ENCODE measurements at places on chromosomes 3 and 15.

DNA sequence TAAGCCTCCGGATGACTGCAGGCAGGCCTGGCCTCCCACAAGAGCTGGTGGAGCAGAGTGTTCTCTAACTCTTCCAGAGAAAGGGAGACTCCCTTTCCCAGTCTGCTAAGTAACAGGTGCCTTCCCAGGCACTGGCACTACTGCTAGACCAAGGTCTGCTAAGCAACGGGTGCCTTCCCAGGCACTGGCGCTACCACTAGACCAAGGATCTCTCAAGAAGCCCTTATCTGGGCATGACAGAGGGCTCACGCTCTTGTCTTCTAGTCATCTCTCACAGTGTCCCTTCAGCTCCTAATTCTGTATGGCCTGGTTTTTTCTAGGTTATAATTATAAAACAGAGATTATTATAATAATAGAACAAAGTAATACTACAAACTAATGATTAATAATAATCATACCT, 27.8 kb downstream of the MYL3 start:
- DNase-seq: no peak

DNA sequence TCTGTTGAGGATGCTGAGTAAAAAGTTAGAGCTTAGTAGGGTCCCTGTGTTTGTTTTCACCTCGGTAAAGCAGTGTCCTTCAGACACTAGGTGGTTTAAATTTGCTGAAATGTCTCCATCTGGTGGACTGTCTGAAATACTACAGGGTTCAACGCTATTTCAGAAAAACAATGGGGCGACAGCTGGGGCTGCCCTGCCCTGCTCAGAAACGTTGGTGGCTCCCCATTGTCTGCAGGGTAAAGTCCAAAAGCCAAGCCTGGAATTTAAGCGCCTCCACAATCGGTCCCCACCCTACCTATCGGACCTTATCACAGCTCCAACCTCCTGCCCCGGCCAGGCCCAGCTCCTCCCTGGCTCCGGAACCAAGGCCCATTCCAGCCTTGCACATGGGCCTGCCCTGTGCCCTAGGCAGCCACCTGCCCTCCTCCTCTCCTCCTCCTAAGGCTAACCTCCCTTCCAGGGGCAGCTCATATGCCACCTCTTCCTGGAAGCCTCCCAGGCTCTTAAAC, 4.3 kb upstream of the TSEN2 start:
- DNase-seq: no peak

- DNase-seq: no peak
Measured at GRCh38 chr3:193987186-193987585, 148.8 kb upstream of the HES1 start.

- no peak for DNase-seq
Measured at GRCh38 chr15:69304182-69304545, 5.5 kb downstream of the PAQR5 start.

DNA sequence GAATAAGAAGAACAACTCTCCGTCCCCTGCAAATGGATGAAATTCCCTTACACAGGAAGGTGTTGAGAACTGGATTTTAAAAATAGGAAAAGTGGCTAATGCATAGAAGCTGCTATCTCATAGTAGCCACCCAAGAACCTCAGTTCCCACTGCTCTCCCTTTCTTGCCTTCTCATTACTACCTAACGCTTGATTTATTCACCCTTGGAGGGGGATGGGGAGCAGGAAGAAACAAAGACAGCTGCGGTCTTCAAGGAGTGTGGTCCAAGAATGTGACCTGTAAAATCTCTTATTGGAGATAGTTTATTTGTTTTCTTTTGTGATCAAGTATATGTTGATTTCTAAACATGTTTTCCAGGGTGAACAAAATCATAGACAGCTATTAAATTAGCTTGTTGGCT, 274.1 kb upstream of the CTNNB1 start:
- DNase-seq: no peak

- DNase-seq: no peak
Measured at GRCh38 chr15:76905855-76906254, 715 bp upstream of the SCAPER start.

DNA sequence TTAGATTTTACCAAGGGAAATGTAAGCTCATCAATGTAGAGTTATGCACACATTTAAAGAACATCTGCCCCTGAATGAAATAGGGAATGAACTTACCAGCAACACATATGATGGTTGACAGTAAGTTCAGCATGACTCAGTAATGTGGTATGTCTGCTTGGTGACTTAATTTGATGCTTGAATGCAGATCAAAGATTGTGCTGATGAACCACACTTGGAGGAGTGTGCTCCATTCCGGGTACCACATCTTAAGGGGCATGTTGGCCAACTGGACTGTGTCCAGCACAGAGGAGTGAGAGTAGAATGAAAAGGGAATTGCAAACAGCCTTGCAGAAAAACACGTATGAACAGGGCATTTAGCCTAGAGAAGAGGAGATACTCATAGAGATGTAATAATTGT, 171.0 kb upstream of the RARB start:
- DNase-seq: no peak

- no peak for DNase-seq
Measured at GRCh38 chr15:67828278-67828968, 3.1 kb downstream of the SKOR1 start.

DNA sequence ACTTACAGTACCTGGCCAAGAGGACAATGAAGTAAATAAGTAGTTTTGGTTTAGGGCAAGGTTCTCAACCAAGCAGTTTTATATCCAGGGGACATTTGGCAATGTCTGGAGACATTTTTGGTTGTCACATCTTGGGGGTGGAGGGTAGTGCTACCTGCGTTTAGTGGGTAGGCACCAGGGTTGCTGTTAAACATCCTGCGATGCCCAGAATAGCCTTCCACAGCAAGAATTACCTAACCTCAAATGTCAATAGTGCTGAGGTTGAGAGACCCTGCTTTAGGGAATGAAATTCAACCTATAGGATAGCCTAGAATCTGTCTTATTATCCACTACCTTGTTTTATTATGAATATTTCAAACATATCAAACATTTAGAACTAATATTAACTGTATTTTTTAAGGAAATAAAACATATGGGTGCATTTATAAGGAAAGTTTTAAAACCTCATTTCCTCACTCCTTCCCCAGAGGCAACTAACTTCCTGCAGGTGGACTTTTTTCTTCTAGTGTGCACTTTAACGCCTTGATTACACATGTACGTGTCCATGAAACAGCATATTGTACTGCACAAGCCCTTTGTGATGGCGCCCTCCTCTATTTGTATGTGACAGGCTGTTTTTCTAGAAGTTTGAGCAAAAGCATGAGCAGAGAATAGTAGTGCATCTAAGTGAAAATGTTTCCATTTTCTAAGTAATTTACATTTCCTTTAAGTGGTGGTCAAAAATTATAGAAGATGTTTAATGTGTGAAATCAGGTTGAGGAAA, 57.1 kb downstream of the TRAK1 start:
- DNase-seq: no peak

DNA sequence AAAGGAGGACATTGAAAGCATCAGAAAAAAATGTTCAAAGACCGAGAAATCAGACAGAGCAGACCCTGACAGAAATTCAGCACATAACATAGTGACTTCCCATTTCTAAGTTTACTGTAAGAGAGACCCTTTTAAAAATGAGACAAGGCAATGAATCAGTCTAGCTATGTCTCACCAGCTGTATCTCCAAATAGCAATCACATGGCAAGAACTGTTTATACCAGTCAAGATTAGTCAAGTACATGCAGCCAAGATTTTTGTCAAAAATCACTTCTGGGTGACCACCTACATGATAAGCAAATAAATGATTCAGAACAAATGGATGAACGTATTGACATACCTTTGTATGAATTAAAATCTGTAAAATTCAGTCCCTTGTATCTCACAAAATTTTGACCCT, 138.0 kb downstream of the DTWD1 start:
- no peak for DNase-seq

- no peak for DNase-seq
Measured at GRCh38 chr15:64037116-64037515, 9.2 kb downstream of the DAPK2 start.

DNA sequence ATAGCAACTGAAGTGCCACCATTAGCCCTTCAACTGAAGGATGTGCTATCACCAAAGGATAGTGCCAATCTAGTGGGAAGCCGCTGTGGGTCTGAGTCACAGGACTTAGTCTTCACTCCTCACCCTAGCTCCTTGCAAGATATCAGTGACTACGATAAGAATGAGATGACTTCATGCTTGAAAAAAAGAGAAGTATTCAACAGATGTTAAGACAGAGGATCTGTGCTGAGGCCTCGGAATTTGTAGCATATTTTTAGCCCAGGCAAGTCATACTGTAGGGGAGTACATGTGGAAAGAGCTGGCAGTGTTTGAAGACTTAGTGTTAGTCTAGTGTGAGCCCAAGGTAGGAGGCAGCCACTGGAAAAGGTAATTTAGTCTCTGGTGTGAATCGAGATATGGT, 270.7 kb upstream of the LRTM1 start:
- no peak for DNase-seq

DNA sequence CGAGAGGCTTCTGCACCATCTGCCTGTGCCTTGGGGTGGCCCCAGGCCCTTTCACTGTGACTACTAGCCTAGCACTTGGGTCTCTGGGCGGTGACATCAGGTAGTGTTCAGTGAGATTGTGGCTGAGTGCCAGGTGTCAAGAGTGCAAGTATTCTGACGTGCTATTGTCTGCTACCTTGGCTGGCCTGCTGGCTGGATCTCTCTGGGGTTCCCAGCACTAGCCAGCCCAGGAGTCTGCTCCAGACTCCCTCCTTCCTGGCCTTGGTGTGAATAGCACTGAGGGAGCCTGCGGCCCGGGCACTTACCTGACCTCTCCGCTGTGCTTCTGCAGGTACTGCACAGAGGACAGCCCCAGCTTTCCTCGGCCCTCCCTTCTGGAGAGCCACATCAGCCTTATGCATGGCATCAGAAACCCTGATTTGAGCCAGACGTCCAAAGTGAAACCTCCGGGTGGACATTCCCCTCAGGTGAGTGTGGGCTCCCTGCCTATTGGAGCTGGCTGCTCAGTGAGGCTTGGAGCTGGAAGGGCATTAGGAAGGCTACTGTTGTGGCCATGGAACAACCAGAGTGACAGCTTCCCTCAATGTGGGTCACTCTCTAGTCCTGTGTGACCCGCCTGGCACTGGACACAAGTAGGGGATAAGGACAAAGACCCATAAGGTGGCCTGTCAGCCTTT, 17.5 kb upstream of the ALPK3 start:
- DNase-seq: no peak

DNA sequence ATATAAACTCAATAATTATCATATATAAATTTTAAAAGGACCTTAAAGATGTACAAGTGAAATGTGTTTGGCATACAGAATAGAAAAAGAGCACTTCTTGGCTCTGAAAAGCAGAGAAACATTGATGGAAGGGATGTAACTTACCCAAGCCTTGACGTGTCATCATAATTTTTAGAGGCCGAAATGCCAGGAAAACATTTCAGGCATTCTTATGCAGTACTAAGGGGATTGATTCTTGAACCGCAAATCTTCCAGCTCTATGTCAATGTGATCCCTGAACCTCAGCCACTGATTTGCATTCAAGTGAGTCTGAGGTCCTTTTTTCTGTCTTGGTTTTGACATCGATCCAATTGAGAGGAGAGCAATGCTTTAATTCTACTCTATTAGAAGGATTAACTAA, 97.8 kb downstream of the CLDN1 start:
- no peak for DNase-seq

DNA sequence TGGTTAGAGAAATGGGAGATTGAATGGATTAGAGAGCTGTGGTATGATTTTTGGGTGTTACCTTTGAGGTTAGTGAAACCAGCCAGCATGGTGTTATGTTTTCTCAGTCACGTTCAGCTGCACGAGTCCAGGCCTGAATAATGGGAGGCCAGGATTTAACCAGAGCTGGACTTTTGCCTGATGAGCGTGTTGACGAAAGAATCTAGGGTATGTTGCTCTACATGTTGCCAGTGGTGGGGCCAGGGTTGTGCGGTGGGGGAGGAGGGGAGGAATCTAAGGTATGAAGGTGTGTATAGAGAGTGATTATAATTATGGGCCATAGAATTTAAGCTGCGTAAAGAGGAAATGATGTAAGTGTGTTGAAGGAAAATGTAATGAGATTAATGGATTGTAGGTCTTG, 22.8 kb downstream of the MINDY2 start:
- no peak for DNase-seq

GRCh38 chr15:91468871-91469580, 369.0 kb downstream of the SV2B start:
- DNase-seq: peak; percentile 40

All from stimulated activated CD8-positive, alpha-beta memory T cell treated with anti-CD3 and anti-CD28 coated beads, Interleukin-4, amount 100 ng/mL, for 48 hours (primary cell).